ENCODE measurements at places on chromosomes 4 and X.
A peak's percentile ranks its signal among the peaks of the same experiment; 100 is the strongest.

DNA sequence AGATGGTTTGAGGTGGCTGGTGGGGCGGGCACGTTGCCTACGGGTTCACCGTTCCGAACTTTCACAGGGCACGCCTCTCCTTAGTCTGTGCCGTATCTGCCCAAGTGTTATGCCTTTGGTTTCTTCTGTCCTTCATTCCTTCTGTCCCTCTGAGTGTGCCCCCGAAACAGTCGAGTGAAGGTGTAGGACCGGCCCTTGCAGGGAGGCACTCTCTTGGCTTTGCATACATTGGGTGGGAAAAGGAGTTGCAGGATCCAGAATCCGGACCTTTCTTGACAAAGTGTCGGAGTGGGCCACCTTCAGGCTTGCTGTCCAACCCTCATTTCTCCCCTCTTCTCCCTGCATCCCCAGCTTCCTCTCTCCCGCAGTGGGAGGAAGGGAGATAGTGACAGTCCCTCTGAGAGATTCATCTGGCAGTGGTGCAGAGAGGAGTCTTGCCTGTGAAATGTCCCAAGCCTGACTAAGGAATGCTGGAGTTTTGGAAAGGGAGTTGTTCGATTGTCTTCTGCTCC is 569 bp downstream of the ARFIP1 start:
- peak; percentile 11 for DNase-seq

- DNase-seq, result no peak
Observed at GRCh38 chr4:120901731-120902130, 20.8 kb downstream of the PRDM5 start.

GRCh38 chrX:15570145-15570544 is 30.6 kb downstream of the ACE2 start:
- DNase-seq, result no peak

GRCh38 chr4:112094330-112094729 is 50.9 kb upstream of the FAM241A start:
- DNase-seq, result no peak

DNA sequence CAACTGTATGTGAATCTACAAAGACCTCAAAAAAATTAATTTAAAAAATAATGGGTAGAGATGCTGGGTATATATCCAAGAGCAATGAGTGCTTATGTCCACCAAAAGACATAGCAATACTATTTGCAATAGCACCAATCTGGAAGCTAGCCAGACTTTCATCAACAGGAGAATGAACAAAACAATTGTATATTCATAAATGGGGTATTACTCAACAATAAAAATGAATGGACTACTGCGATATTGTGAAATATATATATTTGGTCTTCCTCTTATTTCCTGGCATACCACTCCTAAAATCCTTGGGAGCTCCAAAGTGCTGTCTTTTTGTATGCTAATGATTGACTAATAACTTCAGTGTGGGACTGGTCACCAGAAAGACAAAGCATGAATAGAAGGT is 77.5 kb downstream of the MSN start:
- DNase-seq, result peak; percentile 70

DNA sequence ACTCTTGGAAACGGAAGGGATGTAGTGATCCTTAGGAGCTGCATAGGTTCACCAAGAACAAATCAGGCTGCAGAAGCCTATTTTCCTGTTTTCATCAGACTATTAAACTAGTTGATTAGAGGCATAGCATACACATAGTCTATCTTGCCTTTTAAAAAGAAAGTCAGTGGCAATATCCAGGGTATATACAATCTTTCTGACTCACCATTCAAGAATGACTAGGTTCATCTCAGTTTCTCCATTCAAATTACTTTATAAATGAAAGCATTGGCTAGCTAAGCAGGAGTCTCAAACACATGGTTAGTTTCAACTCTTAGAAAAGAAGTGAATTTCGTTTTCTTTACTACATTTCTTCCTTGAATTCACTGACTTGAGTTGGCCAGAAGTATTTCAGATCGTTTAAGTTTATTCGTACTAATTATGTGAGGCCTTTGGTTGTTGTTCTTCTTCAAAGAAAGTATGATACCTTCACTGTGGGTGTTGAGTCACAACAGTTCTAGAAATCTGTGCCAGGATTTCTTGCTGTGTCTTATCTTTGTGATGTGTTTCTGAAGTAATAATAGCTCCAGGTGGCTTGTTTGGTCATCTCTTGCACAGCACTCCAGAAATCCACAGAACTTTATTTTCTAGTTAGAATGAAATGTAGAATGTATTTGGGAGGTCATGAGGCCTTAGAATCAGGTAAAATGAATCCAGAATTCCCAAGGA is 88.2 kb downstream of the AWAT2 start:
- no peak for DNase-seq

- peak; percentile 18 for DNase-seq
Observed at GRCh38 chr4:38581426-38582106, 82.4 kb upstream of the KLF3 start.
